Iris pigment epithelial cell (primary cell): ENCODE measurements at places on chromosomes 3 and 15.
A peak's percentile ranks its signal among the peaks of the same experiment; 100 is the strongest.

GRCh38 chr3:197959500-197959890, 522 bp upstream of the LMLN start:
- DNase-seq = no peak

- DNase-seq = peak; percentile 95
Measured at GRCh38 chr3:152474585-152474984, 205.9 kb downstream of the MBNL1 start.

DNA sequence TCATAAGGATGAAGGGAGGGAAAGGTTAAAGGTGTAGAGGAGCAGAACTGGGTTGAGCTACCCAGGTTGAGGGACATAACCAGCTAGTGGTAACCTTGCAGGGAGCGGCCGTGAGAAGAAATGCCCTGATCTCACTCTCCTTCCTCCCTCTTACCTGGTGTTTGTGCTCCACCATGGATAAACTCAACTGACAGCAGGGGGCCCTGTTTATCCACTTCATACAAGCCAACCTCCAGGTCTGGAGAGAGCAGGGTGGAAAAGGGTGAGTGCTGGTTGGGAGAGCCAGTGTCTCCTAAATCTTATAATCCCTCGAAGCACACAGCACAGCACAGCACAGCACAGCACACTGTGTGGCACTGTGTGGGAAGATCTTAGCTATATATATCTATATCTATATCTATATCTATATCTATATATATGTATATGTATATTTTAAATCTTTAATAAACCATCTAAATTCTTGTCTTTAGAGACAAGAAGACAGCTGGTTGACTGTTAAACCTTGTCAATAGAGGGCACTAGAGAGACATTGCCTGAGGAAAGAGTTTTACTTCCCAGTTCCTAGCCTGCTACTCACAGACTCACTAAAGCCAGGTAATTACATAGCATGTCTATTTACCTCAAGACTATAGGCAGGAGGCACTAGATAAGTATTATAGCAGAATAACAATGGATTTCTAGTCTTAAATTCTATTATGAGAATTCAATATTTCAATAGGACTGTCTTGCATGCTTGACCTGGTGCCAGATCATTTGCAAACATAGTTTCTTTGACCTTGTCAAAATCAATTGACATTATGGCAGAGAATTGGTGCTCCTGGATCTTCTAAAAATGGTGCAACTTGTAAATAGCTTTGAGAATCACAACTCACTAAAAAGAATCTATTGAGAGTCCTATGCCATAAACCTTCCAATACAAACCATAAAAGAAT, 21.7 kb upstream of the FMN1 start:
- peak; percentile 50 for DNase-seq

DNA sequence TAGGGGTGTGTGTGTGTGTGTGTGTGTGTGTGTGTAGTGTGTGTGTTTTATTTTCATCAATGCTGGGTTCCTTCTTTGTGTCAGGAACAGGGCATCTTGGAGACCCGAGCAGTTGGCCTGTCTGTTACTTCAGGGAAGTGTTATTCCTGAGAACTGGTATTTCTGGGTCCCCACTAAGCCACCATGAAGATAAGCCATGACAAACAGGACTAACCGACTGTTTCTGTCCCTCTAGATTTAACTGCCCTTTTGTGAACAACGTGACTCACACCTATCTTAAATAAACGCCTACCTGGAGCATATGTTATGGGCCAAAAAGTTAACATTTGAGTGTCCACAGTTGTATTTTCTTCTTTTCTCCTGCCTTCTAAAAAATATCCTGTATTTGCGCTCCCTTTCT, 19.5 kb downstream of the SIDT1 start:
- DNase-seq = no peak

GRCh38 chr15:70379938-70380883, 282.5 kb upstream of the TLE3 start:
- DNase-seq = no peak

GRCh38 chr15:78264304-78265136, at the start of gene DNAJA4:
TSS of gene DNAJA4 (plus strand) at chr15:78264562. CDS start at chr15:78264764, 202 bp downstream.
- peak; percentile 47 for DNase-seq

DNA sequence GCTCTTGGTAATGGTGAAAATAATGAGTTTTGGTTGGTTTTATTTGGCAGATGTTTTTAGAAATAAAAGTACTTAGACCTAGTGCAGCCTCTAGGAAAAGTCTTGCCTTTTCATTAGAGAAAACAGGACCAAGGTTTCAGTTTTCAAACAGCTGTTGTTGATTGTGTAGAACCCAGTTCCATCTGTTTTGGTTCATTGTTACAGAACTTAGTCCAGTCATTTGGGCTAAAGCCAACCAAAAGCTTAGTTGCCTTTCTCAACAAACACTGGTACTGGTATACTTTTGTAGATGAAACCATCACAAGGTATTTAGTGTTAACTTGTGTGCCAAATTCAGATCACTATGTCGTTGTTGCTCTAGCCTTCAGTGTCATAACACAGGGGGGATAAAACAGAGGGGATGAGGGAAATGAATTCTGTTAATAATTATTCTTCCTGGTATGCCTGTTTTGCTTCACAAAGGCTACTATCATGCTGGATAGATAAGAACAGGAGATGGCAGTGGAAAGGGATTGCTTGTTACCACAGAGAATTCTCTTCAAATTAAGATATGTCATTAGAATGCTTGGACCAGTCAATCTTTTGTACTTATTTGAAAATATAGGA, 12.6 kb upstream of the APH1B start:
- peak; percentile 77 for DNase-seq

GRCh38 chr3:140765246-140765645, 87.4 kb downstream of the TRIM42 start:
- no peak for DNase-seq

DNA sequence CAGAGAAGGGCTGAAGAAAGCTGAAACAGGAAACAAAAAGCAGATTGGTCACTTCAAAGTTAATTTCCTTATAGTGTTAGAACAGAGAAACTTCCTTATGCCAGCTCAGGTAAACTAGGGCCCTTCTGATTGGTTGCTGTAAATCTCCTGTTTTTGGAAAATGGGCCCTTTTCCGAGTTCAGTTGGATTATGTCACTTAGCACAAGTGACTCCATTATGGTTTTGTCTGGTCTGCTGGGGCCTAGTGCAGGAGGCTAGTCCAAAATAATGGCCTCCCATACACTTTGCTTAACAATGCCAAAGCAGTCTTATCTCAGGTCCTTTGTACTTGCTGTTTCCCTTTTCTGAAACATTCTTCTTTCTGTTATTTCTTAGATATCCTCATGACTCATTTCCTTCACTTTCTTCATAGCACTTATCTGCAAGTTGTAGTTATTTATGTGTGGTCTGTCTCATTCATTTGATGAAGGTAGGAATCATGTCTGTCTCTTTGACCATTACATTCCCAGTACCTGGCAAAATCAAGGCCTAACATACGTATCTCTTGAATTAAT, 7.7 kb upstream of the DCP1A start:
- peak; percentile 70 for DNase-seq

DNA sequence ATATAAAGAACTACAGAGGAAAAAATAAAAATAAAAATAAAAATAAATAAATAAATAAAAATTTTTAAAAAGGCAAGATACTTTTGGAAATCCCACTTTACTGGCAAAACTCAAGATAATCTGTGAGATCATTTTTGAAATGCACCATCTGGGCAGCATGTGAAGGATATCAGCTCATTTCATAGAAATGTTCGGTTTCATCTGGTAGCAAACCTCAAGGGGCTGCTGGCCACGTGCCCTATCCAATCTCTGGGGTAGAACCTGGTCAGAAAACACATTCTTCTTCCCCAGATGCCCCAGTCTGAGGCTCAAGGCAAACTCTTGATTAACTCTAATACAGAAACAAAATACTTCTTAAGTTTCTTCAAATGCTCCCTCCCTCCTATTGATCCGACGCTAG, 166.0 kb downstream of the FMN1 start:
- no peak for DNase-seq

GRCh38 chr3:123085932-123086627, 19.3 kb downstream of the PDIA5 start:
- DNase-seq = no peak

GRCh38 chr3:117399311-117400078, 689.9 kb downstream of the TUSC7 start:
- peak; percentile 21 for DNase-seq

DNA sequence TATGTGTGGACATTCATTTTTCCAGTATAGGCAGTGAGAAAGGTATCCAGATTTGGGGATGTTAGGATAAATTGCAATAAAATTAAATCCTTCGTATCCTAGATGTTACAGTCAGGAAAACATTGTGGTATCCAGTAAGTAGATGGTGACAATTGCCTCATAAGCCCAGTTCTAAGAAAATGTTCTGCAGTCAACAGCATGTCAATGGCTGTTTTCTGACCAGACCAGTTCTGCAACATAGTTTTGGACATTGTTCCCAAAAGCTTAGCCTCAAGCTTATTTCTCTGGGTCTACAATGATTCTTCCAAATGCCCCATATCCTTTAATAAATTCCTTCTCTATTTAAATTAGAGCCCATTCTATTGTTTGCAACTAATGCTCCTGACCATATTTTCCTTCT, 480.7 kb downstream of the FHIT start:
- DNase-seq = no peak

DNA sequence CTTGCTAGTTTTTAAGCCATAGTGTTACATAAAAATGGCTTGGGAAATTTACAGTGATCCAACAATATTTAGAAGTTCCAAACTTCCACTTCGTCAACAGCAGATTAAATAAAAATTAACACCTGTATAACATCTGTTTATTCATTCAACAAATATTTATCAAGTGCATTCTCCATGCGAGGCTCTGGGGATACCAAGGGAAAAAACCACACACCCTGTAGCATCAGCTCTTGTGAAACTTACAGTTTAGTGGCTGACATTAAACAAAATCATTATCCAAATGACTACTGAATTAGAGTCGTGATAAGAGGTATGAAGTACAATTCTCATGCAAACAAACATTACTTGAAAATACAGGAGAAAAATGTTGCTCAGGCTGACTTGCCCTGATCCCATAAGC, 122.9 kb downstream of the DLG1 start:
- no peak for DNase-seq

DNA sequence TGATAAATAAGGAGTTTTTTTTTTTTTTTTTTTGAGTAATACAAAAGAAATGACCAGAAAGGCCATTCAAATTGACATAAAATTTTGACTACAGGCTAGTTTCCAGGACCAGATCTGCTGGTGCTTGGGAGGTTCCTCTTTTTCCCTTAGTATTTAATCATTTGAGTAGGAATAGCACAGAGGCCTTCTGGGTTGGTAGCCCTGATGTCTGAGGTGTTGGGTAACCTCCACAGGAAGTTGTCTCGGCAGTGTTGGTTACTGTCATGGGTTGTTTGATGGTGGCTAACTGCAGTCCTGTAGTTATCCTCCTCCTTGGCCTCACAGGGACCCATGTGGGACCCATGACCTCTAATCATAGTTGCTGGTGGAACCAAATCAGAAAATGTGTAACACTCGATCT, 91.1 kb downstream of the USP13 start:
- peak; percentile 30 for DNase-seq

GRCh38 chr3:162338514-162338913, 841.9 kb downstream of the OTOL1 start:
- peak; percentile 75 for DNase-seq

GRCh38 chr15:31444844-31445243, 118.2 kb downstream of the KLF13 start:
- DNase-seq = no peak

DNA sequence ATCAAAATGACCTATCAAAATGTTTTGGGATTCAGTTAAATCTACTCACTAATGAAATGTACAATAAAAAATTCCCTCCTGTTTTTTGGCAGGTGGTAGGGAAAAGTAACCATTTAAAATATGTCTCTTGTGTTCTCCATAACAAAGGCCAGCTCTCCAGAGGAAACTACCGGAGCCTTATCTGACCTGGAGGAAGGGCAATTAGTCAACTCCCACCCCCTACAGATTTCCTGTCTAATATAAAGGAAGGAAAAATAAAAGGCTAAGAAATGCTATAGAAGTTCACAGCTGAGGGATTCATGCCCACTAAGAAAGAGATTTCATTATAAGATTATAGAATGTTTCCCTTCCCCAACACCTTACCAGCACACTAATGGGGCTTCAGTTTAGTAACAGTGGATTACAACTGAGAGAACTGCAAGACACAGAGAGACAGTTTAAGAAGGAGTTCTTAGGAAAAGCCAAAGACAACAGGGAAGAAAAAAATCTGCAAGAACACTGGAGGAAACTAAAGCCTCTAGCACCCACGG, 376.5 kb upstream of the KCNMB2 start:
- no peak for DNase-seq

DNA sequence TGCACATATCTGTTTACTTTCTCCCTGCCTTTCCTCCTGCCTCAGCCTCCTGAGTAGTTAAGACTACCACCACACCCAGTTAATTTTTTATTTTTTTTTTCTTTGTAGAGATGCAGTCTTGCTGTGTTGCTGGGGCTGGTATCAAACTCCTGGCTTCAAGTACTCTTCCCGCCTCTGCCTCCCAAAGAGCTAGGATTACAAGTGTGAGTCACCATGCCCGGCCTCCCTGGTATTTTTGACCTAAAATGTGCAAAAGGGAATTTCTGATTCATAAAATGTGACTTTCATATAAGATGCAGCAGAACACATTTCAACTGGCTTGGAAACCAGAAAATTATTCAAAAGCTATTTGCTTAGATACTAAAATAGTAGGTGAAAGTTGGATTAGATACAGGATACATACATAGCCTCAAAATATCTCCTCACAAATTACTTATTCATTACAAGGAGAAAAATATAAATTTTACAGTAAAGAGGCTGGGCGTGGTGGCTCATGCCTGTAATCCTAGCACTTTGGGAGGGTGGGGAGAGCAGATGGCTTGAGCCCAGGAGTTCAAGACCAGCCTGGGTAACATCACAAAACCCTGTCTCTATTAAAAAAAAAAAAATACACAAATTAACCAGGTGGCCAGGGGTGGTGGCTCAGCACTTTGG, 32.0 kb downstream of the MAP4 start:
- DNase-seq = peak; percentile 81

- DNase-seq = no peak
Measured at GRCh38 chr15:40420793-40421192, 15.2 kb downstream of the IVD start.

DNA sequence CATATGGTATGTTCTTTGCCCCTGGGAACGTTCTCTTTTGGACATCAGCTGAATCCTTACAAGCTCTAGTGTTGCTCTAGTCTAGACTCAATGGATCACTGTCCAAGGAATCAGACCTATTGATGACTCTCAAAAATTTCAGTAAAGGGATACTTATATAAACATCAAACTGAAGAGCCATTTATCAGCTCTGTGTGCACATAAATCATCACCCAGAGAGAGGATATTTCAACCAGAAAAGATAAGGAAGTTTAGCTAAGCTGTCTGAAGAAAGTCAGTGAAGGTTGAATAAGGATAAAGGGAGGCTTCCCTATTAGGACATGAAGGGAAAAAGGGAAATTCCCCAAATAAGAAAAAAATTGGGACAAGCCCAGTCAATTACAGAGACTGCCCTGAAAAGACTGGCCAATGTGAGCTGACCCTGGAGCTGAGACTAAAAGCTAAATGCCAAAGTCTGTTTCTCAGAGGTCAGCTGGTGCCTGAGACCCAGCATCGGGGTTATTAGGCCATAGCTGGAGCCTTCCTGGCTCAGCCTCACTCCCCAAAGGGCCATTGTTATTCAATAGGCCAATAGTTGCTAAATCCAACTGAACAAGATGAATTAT, 424.1 kb upstream of the THBS1 start:
- DNase-seq = no peak
